Subcutaneous adipose tissue (tissue), 4 donors: ENCODE measurements at places on chromosomes 1 and 21. TPM values are rescaled to one million over a fixed set of nuclear protein-coding genes. Genes with fewer than 3 reads are reported as not detected.

FNDC10 gene
- total RNA-seq = not detected

BSND gene
- total RNA-seq = not detected

PPOX gene
- total RNA-seq = 28.4 TPM

CD247 gene
- 1.3 TPM for total RNA-seq

SH2D1B gene
- 0.22 TPM for total RNA-seq

KCNT2 gene
- 9.7 TPM for total RNA-seq

ZBTB7B gene
- 23.5 TPM for total RNA-seq

ATP1A2 gene
- 60.2 TPM for total RNA-seq

ST6GALNAC3 gene
- 16.4 TPM for total RNA-seq

TNFRSF4 gene
- total RNA-seq = 0.68 TPM

SELP gene
- 5.1 TPM for total RNA-seq

PDZK1IP1 gene
- total RNA-seq = 0.85 TPM

OR2W3 gene
- not detected for total RNA-seq

CA6 gene
- total RNA-seq = not detected

TRAF3IP3 gene
- 0.94 TPM for total RNA-seq

CD48 gene
- 77.7 TPM for total RNA-seq

OR2M7 gene
- not detected for total RNA-seq

NFASC gene
- 0.68 TPM for total RNA-seq

C1orf74 gene
- total RNA-seq = 1.4 TPM

MACO1 gene
- 19.7 TPM for total RNA-seq

SPATA17 gene
- 1.5 TPM for total RNA-seq

S100B gene
- 143 TPM for total RNA-seq

BCAR3 gene
- total RNA-seq = 22.3 TPM

CSDE1 gene
- total RNA-seq = 1,034 TPM

LIN28A gene
- not detected for total RNA-seq

RBM11 gene
- 0.65 TPM for total RNA-seq

C1orf21 gene
- total RNA-seq = 121 TPM

OR2L5 gene
- total RNA-seq = not detected

HDGF gene
- 103 TPM for total RNA-seq

NBPF26 gene
- 25.8 TPM for total RNA-seq

GPR52 gene
- total RNA-seq = 3.2 TPM

SDC3 gene
- 24.7 TPM for total RNA-seq

C21orf58 gene
- total RNA-seq = not detected

ZBED6 gene
- 18.3 TPM for total RNA-seq

TSPAN2 gene
- total RNA-seq = 1.8 TPM

INKA2 gene
- 4.1 TPM for total RNA-seq

SPEN gene
- 80.5 TPM for total RNA-seq
